ENCODE measurements at places on chromosomes 16 and 17. TPM values are rescaled to one million over a fixed set of nuclear protein-coding genes. Genes with fewer than 3 reads are reported as not detected.

PABPN1L gene
- total RNA-seq = 0.40 TPM

VMO1 gene
- 2.3 TPM for total RNA-seq

NOXO1 gene
- total RNA-seq = 1.3 TPM

SF3B3 gene
- total RNA-seq = 345 TPM

PIMREG gene
- 12.1 TPM for total RNA-seq

THAP11 gene
- total RNA-seq = 28.1 TPM

DNA sequence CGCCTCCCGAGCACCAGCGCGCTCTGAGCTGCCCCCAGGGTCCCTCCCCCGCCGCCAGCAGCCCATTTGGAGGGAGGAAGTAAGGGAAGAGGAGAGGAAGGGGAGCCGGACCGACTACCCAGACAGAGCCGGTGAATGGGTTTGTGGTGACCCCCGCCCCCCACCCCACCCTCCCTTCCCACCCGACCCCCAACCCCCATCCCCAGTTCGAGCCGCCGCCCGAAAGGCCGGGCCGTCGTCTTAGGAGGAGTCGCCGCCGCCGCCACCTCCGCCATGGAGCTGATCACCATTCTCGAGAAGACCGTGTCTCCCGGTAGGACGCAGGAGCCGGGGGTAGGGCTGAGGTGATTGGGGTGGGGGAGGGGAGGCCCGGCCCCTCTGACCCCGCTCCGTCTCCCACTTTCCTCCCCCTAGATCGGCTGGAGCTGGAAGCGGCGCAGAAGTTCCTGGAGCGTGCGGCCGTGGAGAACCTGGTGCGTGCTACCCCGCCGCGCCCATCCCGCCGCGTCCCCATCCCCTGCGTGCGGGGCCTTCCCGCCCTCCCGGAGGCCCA, 329 bp downstream of the KPNB1 start:
- DNase-seq = peak; percentile 33
- peak overlapping the region; percentile 88 for H3K4me3 ChIP-seq
- peak overlapping the region; percentile 94 for H3K27ac ChIP-seq
- H3K27me3 ChIP-seq = no peaks in the 10 kb centered on the region
- peaks cover 33% of the 10 kb centered on the region for H3K4me1 ChIP-seq
- H3K36me3 ChIP-seq = peaks cover 13% of the 10 kb centered on the region

DNA sequence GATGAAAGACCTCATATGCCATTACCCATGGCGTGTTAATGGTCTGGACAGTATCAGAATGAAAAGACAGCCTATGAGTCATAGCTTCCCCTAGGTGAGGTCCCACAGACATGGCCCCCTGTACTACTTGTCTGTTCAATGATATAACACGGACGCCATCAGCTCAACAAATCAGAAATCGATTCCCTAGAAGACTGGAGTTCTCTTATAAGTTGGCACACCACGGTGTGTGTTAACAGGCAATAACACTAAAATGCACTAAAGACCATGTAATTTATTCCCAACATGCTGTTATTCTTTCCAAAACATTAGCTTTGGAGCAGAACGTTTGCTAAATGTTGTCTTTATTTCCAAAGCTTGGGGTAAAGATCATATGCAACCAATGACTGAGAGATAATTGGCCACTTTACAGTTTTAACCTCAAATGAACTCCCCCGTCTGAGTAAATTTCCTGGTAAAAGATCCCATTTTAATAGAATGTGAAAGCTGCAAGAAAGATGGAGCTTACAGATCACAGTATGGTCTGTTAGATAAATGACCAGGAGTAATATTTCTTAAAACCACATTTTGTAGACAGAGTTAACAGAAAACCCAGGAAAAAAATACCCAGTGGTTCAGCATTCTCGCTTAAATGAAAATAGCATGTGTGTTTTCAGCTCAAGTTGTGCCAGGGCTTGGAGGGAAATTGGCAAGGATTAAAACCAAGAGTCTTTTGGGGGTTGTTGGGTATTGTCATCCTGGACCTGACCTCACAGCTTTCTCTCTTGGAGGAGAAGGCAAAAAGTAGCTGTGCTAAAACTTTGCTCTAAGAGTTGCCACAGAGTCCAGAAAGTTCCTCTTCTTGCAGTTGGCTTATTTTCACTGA, 65.9 kb downstream of the PCTP start:
- peaks cover 7% of the 10 kb centered on the region for H3K27me3 ChIP-seq
- no peaks in the 10 kb centered on the region for H3K36me3 ChIP-seq
- no peak for DNase-seq
- H3K4me3 ChIP-seq = no peak overlapping the region
- peaks cover 1% of the 10 kb centered on the region for H3K4me1 ChIP-seq
- no peak overlapping the region for H3K27ac ChIP-seq

DNA sequence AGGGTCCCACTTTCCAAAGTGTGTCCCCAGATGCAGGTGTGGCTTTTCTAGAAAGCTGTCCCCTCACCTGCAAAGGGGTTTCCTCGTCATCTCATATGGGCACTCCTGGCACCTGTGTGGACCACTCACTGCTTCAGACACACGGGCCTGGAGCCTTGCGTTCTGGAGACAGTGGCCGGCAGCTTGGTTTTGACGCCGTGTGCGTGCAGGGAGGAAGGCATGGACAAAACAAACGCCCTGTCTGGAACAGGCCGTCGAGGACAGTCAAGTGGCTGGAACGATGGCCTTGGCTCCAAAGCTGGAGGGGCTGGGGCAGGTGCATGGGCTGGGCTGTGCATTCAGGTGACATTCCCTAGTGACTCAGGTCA, 13.0 kb upstream of the C16orf95 start:
- peaks cover 12% of the 10 kb centered on the region for H3K36me3 ChIP-seq
- H3K4me3 ChIP-seq = no peak overlapping the region
- DNase-seq = no peak

DNA sequence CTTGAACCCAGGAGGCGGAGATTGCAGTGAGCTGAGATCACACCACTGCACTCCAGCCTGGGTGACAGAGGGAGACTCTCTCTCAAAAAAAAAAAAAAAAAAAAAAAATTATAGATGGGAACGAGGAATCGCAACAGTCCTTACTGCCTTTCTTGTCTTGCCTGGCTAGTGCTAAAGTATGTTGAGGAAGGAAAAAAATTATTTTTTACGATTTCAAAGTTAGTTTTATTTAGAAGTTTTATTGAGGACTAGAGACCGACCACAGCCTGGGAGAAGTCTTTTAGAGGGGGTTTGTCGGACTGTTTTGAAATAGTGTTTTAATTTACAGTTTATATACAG, 15.8 kb upstream of the DNAH17 start:
- no peaks in the 10 kb centered on the region for H3K36me3 ChIP-seq
- no peak overlapping the region for H3K4me3 ChIP-seq
- no peak for DNase-seq
- H3K27ac ChIP-seq = peak overlapping the region; percentile 59
- H3K27me3 ChIP-seq = no peaks in the 10 kb centered on the region

DNA sequence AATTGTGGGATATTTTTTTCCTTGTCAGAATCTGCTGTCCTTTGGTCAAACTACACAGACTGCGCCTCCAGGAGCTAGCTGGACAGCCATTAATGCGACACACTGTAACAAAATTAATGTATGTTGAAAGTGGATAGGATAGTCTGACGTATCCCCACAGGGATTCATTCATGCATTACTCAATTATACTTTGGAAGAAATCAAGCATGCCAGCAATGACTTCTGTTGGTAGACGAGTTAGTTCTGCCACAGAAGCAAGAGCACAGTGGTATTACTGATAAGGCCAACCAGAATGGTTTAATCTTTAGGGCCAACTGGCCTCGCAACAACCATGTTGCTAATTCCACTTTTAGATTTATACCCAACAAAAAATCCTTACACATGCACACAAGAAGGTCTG, 106.4 kb upstream of the TOB1 start:
- H3K27me3 ChIP-seq = no peaks in the 10 kb centered on the region
- no peak for DNase-seq
- H3K36me3 ChIP-seq = peaks cover 30% of the 10 kb centered on the region

DNA sequence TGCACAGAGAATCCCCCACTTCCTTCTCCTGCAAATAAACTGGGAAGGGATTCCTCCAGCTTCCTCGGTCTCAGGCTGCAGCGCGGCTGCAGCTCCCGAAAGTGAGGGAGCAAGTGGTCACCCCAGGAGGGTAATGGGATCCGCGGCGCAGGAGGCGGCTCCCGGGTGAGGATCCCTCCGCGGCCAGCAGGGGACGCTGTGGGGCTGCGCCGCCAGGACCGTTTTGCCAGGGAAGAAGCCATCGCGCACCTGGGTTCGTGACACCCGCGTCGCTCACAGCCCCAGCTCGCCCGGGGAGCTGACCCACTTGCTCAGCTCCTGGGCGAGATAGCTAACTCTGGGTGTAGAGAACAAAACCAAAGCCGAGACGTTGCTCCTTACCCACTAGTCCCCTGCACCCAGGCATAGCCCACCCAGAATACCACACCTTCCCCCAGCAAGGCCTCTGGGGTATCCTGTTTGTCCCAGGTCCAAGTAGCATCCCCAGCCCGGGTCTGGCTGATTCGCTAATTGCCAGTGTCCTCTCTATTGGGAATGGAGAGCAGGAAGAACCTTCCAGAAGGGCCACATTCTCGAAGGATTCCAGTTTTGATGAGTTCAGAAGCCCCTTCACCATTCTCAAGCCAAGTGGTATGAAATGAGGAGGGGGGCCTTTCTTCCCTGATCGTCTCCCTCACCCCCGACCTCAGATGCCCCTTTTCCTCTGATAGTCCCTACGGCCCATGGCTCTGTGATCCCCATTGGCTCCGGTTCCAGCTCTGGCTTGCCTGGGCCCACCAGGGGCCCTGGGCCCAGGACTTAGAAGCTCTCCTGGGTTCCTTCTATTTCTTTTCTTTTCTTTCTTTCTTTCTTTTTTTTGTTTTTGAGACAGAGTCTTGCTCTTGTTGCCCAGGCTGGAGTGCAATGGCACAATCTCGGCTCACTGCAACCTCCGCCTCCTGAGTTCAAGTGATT, 14.1 kb downstream of the CYGB start:
- DNase-seq = peak; percentile 92
- H3K4me1 ChIP-seq = peaks cover 31% of the 10 kb centered on the region
- H3K36me3 ChIP-seq = no peaks in the 10 kb centered on the region
- H3K4me3 ChIP-seq = peak overlapping the region; percentile 44
- peaks cover 9% of the 10 kb centered on the region for H3K27me3 ChIP-seq

DNA sequence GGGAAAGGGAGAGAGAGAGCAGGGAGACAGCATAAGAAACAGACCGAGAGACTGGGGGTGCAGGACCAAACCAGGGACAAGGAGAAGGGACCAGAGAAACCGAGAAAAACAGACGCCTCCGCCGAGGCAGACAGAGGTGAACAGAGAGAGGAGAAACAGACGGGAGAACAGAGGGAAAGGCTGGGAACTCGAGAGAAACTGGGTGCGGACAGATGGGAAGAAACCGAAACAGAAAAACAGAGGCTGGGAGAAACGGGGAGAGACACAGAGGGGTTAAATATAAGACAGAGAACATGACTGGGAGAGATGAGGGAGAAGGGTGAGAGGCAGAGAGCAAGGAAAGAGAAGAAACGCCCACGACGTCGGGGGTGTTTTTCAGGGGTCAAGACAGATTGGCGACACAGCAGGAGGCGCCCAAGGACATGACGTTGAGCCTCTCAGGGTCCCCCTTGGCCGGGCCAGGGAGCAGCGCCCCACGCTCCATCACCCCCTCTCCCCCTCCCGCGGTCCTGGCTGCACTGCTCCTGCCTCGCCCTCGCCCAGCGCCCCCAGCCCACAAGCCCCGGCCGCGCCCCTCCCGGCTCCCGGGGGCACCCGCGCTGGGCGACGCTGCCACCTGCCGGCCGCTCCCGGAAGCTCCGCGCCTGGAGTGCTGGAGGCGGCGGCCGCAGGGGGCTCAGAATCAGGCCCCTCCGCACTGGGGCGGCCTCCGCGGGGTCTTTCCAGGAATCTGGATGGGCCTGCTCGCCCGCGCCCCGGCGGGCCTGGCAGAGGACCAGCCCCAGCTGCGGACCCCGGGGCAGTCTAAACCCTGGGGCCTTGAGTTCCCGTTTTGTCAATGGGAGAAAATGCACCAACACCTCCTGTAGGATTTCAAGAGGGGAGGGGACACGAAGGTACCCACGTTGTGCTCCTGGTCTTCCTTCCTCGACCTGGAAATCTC, 1.3 kb upstream of the TMEM92 start:
- peaks cover 61% of the 10 kb centered on the region for H3K4me1 ChIP-seq
- H3K27me3 ChIP-seq = peaks cover 1% of the 10 kb centered on the region
- H3K27ac ChIP-seq = peak overlapping the region; percentile 90
- DNase-seq = peak; percentile 79
- no peaks in the 10 kb centered on the region for H3K36me3 ChIP-seq
- peak overlapping the region; percentile 72 for H3K4me3 ChIP-seq

DNA sequence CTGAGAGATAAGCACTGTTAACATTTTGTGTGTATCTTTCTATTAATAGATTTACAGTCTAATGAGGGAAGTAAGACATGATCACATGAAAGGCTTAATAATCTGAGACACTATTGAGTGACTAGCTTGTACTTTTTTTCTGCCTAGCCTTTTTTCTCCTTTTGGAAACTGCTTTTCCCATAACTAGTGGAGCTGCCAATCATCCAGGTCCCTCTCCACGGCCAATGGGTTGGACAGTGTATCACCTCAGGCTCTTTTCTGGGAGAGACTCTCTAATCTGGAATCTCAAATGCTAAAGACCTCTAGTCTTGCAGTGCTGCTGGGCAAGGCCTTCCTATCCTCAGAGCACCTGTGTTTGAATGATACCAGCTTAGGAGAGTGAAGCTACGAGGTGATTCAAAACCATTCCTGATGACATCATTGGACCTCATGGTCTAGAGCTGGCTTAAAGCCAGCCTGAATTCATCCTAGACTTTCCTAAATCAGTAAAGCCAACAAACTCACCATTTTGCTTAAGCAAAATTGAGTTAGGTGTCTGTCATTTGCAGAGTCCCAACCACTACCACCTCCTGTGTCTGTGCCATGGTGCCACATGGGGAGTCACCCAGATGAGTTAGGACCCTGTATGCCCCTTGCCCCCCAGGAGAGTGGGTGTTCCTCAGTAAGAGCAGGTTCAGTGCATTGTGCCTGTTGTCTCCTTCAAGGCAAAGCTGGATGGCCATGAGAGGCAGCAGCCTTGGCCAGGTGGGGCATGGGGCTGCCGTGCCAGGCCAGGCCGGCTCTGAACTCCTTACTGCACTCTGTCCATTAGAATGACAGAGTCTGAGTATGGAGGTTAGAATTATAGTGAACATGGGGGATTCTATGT, 62.9 kb downstream of the SPECC1 start:
- H3K4me3 ChIP-seq = no peak overlapping the region
- no peaks in the 10 kb centered on the region for H3K36me3 ChIP-seq
- H3K27me3 ChIP-seq = peaks cover 9% of the 10 kb centered on the region
- no peak for DNase-seq
- no peak overlapping the region for H3K27ac ChIP-seq

DNA sequence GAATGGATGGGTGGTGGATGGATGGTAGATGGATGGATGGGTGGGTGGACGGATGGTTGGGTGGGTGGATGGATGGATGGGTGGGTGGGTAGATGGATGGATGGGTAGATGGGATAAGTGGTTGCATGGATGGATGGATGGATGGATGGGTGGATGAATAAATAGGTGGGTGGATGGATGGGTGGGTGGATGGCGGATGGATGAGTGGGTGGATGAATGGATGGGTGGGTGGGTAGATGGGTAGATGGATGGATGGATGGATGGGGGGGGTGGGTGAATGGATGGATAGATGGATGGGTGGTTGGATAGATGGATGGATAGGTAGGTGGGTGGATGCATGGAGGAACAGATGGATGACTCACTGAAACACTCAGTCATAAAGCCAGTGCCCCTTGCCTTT, 51.0 kb upstream of the FASN start:
- H3K4me3 ChIP-seq = no peak overlapping the region
- H3K27ac ChIP-seq = no peak overlapping the region
- H3K4me1 ChIP-seq = peaks cover 25% of the 10 kb centered on the region
- peaks cover 8% of the 10 kb centered on the region for H3K36me3 ChIP-seq
- H3K27me3 ChIP-seq = no peaks in the 10 kb centered on the region
